Activated CD4-positive, alpha-beta T cell treated with anti-CD3 and anti-CD28 coated beads, Interleukin-2, amount 10 ng/mL, durations not matched to agents 7 days and 5 days (primary cell): ENCODE measurements at places on chromosomes 2 and 18. TPM values are rescaled to one million over a fixed set of nuclear protein-coding genes. Genes with fewer than 3 reads are reported as not detected.

DNA sequence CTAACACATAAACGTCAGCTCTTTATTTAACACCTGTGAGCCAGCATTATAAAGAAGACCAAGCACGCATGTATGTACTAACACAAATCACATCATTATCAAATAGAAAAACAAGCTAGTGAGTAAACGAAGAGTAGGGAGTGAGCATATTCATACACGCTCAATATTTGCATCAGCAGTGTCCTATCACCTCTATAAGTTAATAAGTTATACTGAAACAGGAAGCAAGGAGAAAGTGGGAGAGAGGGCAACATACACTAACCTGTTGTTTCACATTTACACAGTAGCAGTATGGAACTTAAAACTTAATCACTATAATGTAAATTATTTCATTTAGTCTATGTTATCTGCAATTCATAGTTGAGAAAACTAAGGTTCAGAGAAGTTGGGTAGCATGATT lies 321.5 kb upstream of the TANK start:
- DNase-seq: no peak

DNA sequence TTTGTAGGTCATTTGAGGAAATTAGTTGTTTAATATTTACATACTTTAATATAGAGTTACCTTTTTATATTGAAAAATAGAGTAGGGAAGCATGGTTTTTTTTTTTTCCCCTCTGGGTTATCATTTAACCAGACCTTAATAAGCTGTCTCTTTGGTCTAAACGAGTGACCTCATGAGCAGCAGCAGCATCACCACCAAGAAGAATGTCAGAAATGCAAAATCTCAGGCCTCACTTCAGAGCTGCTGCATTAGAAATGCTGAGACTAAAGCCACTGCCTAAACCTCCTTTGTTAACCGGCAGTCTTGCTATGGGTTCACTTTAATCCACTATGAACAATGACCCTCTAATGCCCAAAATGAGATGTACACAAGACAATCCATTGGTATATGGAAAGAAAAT lies 733.7 kb upstream of the FAM98A start:
- DNase-seq: no peak

DNA sequence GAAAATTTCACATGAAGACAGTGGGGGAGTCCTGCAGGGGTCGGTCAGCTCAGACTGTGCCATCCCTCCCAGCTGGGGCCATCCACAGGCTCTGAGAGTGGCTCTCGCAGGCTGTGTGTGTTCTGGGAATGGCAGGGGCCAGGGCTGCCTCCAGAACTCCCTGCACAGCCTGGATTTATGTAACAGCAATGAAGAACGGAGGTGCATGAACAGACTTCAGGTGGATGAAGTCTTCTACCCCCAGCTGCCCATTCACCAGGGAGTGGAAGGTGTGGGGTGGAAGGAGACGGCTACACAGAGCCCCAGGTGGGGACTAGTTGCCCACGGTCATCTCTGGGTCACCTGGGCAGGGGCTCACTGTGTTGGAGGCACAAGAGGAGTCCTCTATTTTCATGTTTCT lies 56.1 kb upstream of the HDAC4 start:
- DNase-seq: no peak

GRCh38 chr2:190382851-190383250 lies 25.3 kb upstream of the MFSD6 start:
- peak; percentile 61 for DNase-seq

GRCh38 chr18:35413163-35413511 lies 36.0 kb upstream of the ZNF396 start:
- no peak for DNase-seq

DNA sequence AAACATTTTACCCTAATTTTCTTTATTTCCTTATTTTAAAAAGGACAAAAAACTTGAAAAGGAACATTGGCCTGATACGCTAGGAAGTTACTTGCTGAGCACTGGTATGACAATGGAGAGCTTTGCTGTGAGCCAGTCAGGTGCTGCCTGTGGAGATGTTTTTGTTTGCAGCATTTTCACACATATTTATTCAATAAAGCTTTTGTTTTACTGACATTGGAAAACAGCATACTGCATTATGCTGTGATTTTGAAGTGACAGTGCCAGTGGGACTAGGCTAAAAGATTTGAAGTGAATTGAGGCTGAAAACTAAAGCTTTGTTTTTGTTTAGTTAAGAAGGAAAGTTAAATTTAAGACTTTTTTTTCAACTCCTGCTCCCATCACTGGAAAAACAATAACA lies 470.7 kb upstream of the ZEB2 start:
- no peak for DNase-seq

The CPSF3 gene
- total RNA-seq: 46.9 TPM

DNA sequence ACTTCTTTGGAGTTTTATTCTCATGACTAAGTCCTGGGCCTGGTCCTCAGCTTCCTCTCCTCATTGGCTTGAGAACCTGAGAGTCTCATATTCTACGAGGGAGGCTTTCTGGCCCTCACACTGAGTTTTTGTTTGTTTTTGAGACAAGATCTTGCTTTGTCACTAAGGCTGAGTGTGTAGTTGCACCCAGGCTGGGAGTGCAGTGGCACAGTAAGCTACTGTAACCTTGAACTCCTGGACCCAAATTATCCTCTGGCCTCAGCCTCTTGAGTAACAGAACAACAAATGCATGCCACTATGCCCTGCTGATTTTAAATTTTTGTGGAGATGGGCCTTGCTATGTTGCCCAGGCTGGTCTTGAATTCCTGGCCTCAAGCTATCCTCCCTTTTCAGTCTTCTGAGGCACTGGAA lies 22.6 kb downstream of the PRKRA start:
- DNase-seq: no peak

The KCNS3 gene
- not detected for total RNA-seq

The DHRS9 gene
- not detected for total RNA-seq

DNA sequence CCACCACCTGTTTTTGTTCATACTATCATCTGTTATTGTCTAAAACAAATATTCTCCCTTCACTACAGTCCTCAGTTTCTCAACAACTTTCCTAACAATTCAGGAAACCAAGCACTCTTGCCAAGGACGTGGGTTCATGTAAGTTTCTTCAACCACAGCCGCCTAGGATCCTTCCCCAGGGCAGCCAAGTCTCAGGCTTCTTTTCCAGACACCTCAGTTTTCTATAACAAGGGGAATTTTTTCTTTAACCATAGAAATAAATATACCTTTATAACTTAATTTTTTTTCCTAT lies 39.4 kb upstream of the AGPS start:
- DNase-seq: no peak

The GRHL1 gene
- 0.25 TPM for total RNA-seq

DNA sequence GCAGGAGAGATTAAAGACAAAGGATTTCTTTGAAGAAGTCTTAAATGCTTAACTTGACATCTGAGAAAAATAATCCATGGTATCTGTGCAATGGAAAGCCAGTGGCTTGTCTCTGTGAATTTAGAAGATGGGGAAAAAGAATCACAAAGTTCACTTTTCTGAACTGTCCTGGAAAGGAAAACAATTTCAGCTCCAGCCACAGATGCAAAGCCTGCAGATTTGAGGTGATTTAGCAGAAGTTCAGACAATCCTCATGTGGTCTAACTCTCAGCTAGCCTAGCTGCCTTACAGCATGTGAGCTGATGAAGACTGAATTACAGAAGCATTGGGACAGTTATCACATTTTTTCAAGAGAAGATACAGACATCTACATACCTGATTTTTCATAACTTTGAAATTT lies 126.7 kb upstream of the ITGB6 start:
- no peak for DNase-seq

GRCh38 chr2:5937851-5938565 lies 245.8 kb downstream of the SOX11 start:
- DNase-seq: no peak

The SH2D6 gene
- total RNA-seq: 0.77 TPM

DNA sequence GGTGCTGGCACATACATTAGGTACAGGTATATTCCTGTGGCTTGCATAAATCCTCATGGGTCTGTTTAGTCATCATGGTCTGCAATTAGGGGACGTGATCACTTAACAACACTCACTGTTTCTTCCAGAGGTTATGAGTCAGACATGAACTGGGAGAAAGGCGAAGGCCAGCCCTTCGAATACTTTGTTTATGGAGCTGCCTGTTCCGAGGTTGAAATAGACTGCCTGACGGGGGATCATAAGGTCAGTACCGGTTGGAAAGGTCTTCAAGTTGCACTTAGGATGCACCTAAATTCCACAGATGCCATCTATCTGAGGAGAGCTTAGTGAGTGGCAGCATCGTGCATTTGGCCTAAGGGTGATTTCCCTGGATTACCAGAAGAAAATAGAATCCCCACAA lies 76.9 kb downstream of the AOX1 start:
- DNase-seq: no peak

DNA sequence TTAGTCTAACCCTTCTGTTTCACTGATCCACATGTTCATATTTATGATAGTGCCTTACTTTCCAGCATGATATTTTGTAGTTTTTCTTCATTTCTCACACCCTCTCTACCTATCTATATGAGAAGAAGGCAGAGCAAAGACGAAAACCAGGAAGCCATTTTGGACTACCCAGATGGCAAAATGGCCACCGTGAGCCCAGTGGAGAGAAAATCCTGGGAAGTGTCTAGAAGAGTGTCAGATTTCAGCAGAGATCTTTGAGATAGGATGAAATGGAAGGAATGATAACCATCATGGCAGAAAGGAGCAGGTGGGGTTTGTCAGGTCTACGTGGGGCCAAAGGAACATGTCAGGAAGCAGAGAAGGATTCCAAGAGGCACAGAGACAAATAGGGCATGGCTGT lies 84.0 kb upstream of the MYCN start:
- no peak for DNase-seq

GRCh38 chr2:64769392-64770044 lies 115.8 kb upstream of the SERTAD2 start:
- no peak for DNase-seq

DNA sequence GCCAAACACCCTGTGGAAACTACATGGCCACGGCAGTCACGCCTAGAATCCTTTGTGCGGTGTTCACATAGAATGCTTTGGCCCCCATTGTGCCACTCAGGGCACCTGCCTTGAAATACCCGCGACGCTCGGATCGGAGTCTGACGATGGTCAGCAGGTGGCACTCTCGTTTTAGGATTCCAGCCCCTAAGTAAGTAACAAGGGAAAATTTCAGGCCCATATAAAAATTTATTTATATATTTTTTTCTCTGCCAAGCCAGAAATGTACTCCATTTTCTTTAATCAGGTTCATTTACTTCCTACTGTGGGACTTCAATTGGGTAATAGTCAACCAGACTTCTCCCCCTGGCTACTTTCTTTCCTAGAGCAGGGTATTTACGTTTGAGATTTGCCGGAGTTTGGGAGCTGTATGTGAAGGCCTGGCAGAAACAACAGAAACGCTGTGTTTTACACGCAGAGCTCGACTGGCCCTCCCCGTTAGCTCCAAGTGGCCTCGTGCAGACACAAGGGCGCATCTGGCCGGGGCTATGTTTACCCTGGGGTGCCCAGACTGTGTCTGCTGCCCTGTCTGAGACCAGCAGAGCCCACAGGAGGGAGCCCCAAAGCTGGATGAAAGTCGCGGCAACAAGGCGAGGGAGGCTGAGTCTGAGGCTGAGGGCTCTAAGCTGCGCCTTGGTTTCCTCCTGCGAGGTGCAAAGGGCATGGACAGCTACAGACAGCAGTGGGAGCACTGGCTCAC lies 41.6 kb downstream of the LRRC30 start:
- DNase-seq: no peak

DNA sequence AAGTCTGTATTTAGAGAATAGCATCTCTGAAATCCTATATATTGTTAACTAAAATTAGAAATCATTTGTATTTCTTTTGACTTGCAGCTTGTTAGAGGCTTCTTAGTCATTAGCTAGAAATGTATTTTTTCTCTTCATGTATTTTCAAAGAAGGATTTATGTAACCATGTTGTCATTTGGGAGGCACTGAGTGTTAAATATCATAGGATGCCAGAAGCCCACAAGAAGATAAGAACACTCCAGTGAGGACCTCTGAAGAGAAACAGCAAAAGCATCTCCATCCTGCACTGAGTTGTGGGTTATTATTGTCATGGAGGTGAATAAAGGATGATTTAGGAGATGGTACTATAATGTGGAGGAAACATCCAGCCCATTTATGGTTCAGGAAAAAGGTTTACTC lies 93.5 kb downstream of the UBE2E3 start:
- no peak for DNase-seq

DNA sequence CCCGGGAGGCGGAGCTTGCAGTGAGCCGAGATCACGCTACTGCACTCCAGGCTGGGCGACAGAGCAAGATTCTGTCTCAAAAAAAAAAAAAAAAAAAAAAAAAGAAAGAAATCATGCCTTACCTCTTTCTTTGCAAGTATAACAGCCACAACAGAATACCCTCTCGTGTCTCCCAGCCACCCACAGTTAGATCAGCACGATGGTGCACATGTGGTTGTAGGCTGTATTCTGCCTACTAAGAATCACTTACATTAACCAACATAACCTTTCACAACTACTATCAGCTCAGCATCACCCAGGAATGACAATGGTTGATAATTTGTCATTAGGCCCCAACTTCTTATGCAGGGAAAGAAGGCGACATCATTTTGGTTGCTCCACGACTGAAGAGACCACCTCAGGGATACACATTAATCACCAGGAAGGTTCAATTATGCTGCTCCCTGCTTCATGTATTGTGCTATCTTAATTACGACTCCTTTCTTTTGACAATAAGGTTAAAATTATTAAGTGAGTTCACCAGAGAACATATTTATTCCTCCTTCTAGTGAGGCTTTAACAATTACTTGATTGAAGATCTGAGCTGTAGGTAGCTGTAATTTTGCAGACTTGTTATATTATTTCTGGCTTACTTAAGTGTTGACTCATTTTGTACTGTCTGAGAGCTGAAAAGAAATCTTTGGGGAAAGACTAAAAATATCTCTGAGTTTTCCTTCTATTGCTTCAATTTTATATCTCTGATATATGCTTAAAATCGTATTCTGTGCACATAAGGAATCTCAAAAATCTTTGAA lies 120.1 kb downstream of the LRP1B start:
- DNase-seq: no peak

The TBC1D8 gene
- total RNA-seq: 0.50 TPM

DNA sequence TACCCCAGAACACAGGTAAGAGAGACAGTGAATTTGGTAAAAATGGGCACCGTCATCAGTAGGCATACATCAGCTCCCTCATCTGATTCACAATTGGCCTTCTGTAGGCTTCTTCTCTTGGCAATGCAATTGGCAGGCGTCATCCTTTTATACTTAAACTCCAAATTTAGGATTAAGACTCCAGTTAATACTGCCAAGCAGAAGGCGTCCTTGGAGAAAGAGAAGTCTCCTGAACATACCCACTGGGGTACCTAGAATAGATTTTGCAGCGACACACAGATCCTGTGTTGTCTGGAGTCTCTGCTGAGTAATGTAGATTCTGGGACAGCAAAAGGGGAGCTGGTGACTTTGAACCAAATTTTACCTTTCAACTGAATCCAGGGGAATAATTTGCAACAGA lies 592 bp upstream of the METAP1D start:
- no peak for DNase-seq

The RPRM gene
- not detected for total RNA-seq

The CERKL gene
- not detected for total RNA-seq

- no peak for DNase-seq
Observed at GRCh38 chr2:102279391-102279735, 32.0 kb upstream of the IL1RL1 start.
